ENCODE measurements at places on chromosomes 1 and 21.

DNA sequence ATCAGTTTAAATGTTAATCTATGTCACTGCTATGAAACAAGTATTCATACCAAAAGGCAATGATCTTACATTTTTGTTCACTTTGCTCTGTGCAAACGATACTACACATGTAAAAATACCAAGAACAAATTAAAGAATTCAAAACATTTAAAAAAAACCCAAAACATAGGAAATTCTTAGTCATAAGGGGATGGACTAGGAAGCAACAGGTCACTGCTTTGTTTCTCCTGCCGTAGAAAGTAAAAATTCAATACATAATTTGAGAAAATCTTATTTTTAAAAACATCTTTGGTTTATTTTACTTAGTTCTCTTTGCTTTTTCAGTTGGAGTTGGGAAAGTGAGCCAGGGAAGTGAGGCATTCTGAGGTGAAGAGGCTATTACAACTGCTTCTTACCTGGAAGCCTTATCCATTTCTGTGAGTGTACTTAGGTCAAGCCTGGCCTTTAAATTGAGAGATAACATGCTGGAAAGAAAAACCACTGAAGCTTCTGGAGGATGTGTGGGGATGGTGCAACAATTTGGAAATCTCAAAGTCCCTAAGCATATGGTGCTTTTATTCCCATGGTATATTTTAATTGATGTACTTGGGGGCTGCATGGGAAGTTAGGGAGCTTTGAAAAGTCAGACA, 183.5 kb downstream of the CDC42BPA start:
- no peak for DNase-seq

- DNase-seq, result no peak
Measured at GRCh38 chr1:185291159-185291558, 25.9 kb downstream of the IVNS1ABP start.

DNA sequence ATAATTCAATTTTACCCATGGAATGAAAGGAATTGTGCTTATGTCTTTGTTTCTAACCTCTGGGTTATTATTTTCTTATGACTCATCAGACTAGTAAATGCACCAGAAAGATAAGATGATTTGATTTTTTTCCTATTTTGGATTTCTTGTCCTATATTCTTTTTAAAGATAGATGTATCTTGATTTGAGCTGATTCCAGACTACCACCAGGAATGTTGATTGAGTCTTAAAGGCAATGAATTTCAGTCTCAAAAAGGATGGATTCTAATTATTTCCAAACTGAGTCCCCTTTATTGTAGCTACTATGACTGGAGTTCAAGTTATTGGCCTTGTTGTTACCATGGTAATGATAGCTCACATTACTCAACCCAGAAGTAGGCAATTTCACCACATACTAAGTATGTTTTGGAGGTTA, 95.8 kb upstream of the RGS4 start:
- no peak for DNase-seq

GRCh38 chr1:207414606-207415108, 39.5 kb upstream of the CR2 start:
- DNase-seq, result no peak

GRCh38 chr1:32500387-32501209, 35.7 kb downstream of the ZBTB8B start:
- peak; percentile 76 for DNase-seq

GRCh38 chr1:36160949-36161485, 5.1 kb downstream of the MAP7D1 start:
- peak; percentile 78 for DNase-seq

GRCh38 chr1:12053752-12054548, 9.2 kb upstream of the TNFRSF8 start:
- no peak for DNase-seq

DNA sequence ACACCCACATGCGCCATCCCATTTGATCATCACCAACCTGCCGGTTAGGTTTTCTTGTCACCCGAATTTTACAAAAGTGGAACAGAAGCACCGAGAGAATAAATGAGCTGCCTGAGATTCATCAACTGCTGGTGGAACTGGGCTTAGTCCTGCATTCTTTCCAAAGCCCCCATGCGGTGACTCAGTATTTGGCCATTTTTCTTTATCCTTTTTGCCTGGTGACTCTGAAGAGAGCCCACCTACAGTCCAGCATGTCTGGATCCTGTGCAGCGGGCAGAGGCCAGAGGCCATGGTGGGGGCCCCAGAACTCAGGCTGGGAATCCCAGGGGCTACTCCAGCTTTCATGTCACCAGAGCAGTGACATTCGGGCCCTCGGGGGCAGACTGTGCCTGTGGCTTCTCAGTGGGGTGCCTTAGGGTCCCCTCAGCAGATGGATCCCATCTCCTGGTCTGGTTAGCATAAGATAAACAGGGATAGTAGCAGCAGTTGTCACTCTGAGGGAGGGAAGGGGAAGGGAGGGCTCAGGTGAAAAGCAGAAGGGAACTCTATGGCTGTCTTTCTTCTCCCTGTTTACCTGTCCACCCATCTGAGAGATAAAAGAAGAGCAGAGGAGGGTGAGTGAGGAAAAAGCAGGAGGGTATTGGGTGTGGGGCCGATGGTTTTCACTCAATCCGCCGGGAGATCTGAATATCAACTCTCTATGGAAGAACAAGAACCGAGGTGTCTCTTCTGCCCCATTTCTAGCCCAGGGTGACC, 63.2 kb downstream of the KIF26B start:
- no peak for DNase-seq

GRCh38 chr1:228159008-228159665, 6.5 kb upstream of the IBA57 start:
- no peak for DNase-seq

DNA sequence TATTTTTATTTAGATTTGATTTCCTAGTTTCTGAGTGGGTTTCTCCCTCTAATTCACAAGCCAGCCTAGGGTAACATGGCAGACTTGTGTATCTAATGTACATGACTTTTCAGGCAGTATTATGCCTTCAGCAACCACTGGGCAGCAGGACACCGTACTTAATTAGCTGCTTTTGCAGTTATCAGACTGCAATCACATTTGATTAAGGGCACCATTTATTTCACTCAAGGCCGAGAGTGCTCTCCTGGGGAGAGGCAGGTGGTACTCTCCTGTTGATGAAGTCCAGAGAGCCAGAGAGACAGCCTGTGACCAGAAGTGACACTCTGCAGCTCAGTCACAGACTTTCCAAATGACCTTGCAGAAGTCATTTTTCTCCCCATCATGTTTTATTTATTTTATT, 18.7 kb downstream of the CYYR1 start:
- no peak for DNase-seq

- DNase-seq, result no peak
Measured at GRCh38 chr1:171381866-171382210, 67.9 kb downstream of the FMO4 start.

GRCh38 chr1:170494369-170494768, 37.6 kb upstream of the GORAB start:
- DNase-seq, result peak; percentile 35

- DNase-seq, result no peak
Measured at GRCh38 chr1:163570071-163570470, 248.3 kb downstream of the NUF2 start.

DNA sequence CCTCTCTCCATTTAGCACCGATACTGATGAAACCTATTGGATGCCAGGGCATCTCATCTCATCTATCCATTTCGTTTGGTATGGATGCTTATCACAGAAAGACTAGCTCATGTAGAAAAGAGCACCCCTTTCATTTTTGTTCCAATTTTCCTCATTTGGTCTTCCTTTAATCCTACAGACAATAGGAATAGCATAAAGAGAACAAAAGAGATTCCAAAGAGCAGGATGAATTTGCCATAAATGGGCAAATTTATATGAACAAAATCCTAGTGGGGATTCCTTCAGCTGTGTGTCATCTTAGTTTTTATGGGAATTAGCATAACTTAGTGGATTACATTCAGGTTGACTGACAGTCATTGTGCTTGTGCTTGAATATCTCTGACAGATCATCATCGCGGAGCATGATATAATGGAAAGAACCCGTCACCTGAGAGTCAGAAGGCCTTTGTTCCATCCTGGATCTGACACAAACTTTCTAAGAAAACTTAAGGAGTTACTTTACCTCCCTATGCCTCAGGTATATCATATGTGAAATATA, 777.5 kb upstream of the ADGRL2 start:
- no peak for DNase-seq

- DNase-seq, result no peak
Measured at GRCh38 chr1:246270236-246270635, 236.8 kb downstream of the SMYD3 start.

- DNase-seq, result no peak
Measured at GRCh38 chr1:207673399-207673798, 28.5 kb downstream of the CR1L start.

DNA sequence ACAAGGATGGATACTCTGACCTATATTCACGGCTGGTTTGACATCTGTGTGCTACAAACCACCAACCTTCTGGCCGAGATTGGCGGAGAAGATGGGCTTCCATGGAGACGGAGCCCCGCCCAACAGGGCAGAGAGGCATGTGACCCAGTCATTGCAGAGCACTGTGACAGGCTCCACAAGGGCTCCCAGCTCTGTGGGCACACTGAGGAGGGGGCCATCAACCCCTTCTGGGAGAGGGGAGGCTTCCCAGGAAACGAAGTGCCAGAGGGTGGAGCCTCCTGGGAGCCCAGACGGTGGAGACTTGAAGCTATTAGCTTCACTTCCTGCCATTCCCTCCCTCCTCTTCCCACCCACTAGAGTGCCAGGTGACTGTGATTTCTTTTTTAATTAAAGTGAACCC, 71.6 kb upstream of the IFFO2 start:
- DNase-seq, result no peak

GRCh38 chr1:222105393-222105737, 363.5 kb upstream of the DUSP10 start:
- DNase-seq, result no peak

GRCh38 chr1:162349635-162350330, 26.9 kb downstream of the SPATA46 start:
- no peak for DNase-seq

GRCh38 chr1:63928186-63929105, 154.6 kb downstream of the ROR1 start:
- peak; percentile 64 for DNase-seq

GRCh38 chr1:165397944-165398343, 41.4 kb upstream of the LMX1A start:
- DNase-seq, result peak; percentile 64

DNA sequence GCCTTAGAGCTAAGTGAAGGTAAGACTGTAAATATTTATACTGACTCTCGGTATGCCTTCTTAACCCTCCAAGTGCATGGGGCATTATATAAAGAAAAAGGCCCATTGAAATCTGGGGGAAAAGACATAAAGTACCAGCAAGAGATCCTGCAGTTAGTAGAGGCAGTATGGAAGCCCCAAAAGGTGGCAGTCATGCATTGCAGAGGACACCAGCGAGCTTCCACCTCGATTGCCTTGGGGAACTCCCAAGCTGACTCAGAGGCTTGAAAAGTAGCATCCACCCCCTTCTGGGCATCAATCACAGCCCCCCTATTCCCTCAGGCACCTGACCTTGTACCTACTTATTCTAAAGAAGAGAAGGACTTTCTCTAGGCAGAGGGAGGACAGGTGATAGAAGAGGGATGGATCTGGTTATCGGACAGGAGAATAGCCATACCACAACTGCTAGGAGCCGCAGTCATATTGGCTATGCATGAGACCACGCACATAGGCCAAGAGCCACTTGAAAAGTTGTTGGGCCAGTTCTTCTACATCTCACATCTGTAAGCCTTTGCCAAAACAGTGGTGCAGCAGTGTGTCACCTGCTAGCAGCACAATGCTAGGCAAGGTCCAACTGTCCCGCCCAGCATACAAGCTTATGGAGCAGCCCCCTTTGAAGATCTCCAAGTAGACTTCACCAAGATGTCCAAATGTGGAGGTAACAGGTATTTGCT, 19.4 kb downstream of the PLA2G2F start:
- no peak for DNase-seq

Measured in right hindlimb (tissue), 1 donor.